ENCODE measurements at places on chromosomes 2 and 18. TPM values are rescaled to one million over a fixed set of nuclear protein-coding genes. Genes with fewer than 3 reads are reported as not detected.

- no peak for DNase-seq
Observed at GRCh38 chr2:229174794-229175496, 96.1 kb downstream of the PID1 start.

GRCh38 chr2:184339966-184340365 lies 258.4 kb upstream of the ZNF804A start:
- DNase-seq = no peak

- no peak for DNase-seq
Observed at GRCh38 chr2:121768143-121768755, 12.8 kb downstream of the TSN start.

DNA sequence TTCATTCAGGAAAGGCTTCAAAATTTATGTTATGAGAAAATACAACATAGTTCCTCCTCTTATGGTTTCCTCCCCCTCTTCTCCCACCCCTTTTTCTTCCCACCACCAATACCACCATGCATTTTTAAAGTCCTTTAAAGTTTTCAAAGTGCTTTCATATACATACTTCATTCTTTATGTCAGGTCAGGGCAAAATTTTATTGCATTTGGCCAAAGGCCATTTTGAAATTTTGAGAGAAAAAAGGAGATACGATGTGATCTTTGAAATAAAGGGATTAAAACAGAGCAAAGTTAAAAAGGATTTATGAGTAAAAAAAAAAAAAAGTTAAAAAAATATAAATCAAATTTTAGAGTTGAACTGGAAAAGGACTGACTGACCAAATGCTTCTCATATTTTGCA lies 792.5 kb upstream of the FANCL start:
- peak; percentile 53 for DNase-seq

DNA sequence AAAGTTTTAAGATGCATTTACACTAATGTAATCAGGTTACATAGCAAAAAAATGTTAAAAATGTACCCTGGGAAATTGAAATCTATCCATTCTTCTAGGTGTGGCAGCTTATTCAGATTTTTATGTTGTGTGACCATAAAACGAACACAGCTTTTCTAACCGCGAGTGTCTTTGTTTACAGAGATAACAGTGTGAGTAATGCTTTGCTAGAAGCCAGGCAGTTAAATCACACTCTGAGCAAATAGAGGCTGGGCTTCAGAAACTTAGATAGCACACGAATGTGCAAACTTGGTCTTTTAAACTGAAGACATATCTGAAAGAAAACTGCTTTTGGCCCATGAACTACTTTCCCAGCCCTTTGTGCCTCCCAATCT lies 116.1 kb downstream of the SPTBN1 start:
- DNase-seq = no peak

DNA sequence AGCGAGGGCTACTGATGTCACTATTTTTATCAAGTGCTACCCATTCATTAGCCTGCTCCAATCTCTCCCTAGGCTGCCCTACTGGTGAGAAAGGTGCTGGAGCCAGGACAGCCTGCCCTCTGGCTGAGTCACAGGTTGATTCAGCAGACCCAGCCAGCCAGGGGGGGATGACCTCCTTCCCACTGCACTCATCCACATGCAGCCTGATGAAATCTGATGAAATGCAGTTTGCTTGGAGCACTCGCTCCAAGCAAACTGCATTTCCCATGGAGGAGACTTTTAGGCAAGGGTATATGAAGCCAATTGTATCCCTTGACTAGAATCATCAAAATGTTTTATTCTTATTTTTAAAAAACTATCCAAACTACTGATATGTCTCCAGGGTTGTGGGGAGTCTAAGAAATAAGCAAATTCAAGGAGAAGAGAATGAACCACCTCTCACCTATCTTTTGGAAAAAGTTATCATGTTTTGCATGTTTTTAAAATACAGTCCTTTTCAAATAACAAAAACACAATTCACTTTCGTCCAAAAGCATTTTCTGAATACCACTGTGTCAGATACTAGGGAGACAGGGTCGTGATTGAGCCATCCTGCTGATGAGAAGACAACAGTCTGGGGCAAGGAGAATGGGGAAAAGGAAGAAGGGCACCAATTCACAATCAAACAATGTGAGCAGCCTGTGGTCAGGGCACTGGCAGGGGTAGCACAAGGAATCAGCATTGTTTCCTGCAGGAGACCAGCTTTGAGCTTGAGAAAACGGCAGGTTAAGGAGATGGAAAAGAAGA lies 128.3 kb downstream of the AFF3 start:
- DNase-seq = no peak

- no peak for DNase-seq
Observed at GRCh38 chr18:27311114-27311513, 126.0 kb upstream of the CHST9 start.

IL1B gene
- polyA plus RNA-seq = 1.7 TPM

DNA sequence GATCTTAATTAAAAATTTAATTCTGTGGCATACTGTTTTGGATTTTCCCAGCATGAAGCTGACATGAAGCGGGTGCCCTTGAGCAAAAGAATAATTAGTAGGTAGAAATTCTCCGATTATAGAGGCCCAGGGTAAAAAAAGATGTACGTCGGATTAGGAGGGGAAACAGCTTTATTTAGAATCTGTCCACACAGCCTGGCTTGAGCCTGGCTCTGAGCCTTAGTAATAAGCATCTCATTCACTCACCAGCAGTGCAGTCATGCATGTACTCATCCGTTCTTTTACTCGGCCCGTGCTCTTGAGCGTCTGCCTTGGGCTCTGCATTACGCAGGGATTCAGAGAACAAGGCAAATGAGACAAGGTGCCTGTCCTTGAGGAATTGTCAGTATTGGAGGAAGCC lies 219.3 kb downstream of the AGAP1 start:
- no peak for DNase-seq

GRCh38 chr18:35190948-35191697 lies 49.7 kb upstream of the ZNF397 start:
- no peak for DNase-seq

DNA sequence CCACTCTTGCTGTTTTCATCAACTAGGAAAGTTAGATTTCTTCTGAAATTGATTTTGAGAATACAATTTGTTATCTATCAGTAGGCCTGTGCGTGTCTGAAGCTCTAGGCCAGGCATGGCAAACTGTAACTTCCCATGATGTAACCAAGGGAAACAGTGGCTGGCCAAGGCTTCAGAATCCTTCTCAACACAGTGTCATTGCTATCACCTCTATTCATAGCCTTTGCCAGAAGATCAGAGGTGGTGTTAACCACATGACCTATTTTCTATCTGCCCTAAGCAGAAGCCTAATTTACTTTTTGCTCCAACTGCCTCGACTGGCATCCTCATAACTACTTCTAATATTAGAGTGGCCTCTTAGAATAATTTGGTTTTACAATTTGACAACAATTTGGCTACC lies 2.5 kb downstream of the ITGB6 start:
- DNase-seq = no peak

- no peak for DNase-seq
Observed at GRCh38 chr18:79642626-79643025, 37.0 kb upstream of the CTDP1 start.

- no peak for DNase-seq
Observed at GRCh38 chr2:232111551-232111950, 150.0 kb downstream of the DIS3L2 start.

DNA sequence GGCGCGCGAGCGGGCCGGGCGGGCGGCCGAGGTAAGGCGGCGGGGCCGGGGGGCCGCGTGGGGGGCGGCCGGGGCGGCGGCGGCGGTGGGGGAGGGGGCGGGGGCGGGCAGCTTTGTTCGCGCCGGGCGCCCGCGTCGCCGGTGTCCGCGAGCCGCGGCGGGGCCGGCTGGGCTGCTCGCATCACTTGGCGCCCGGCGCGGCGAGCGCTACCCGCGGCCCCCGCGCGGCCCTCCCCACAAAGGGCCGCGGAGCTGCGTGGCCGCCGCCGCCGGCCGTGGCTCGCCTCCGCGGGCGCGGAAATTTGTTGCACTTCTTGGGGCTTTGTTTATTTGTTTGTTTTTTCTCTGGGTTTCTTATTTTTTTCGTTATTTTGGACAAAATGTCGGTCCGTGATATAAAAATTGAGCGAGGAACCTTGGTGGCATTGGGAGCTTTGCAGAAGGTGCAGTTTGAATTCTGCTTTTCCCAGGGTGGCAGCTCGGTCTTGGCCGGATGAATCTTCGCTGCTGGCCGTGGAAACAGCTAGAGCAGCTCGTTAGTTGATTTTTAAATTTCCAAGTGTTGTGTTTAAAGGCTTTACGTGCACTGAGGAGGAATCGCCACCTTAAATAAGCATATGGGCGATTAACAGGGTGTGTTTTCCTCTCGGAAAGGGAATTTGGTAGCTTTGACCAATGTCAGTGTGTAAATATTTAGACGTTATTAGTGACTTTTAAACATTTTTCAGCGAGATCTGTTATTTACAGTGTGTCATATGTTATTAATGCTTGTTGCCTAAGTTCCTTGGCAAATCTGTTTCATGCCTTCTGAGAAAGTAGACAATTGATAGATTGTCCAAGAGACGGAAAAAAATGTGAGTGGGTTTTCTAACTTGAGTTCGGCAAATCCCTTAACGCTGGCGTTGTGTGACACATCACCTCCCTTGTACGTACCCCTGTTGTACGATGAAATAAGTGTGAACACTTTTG lies 822 bp downstream of the UBE2E3 start:
- no peak for DNase-seq

- DNase-seq = no peak
Observed at GRCh38 chr2:193326296-193326695, 1131.6 kb upstream of the TMEFF2 start.

- DNase-seq = no peak
Observed at GRCh38 chr2:234448506-234449184, 48.2 kb downstream of the ARL4C start.

DNA sequence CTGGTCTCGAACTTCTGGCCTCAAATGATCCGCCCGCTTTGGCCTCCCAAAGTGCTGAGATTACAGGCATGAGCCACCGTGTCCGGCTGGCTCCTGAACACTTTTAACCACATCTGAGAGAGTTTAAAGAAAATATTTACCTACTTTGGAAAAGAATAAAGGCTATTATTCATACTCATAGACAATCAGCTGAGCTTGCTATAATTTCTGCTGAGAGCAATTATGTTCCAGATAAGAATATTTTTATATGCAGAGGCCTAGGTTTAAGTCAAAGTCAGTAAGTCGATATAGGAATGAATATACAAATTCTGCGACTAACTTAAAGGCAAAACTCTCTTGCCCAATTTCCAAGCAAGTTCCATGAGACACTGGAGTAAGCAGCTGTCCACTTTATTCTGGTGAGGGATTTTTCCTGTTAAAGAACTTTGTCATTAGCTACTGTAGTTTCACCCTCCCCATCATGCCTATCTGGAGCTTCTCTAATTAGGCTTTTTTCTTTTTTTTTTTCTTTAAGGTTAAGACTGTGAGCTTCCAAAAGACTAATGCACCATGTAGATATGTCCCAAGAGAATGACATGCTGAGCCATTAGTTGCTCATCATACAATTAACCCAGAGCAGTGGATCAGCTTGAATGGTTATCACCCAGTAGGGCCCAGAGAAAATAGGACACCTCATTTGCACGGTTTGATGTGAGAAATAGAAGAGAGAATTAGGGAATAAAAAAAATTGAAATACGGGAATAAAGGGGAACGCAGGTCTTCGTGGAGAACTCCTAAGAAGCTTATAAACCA lies 260.1 kb downstream of the KCNE4 start:
- DNase-seq = no peak

Measured in right renal cortex interstitium (tissue), 3 donors.